ENCODE measurements at places on chromosomes 6 and 20. TPM values are rescaled to one million over a fixed set of nuclear protein-coding genes. Genes with fewer than 3 reads are reported as not detected.

DNA sequence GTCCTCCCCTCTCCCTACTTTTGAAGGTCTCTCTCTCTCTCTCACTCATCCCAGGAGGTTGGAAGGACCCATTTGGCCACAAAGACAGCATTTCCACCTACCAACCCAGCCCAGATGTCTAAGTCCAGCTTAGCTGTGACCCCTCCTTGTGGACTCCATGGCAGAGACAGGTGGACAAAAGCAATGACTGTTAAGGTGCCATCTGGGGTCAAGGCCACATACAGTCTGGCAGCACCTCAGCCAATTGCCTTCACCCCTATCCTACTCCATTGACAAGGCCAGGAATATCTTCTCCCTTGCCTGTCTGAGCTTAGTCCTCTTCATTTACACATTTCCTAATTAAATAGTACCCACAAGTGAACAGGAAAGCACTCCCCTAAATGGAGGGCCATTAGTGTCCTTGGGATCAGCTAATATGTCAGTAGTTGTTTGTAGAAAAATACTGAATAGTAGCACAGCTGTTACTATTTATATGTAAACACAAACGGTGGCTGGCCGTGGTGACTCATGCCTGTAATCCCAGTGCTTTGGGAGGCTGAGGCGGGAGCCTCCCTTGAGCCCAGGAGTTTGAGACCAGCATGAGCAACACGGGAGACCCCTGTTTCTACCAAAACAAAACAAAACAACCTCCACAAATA, 28.8 kb downstream of the GCM1 start:
- H3K27ac ChIP-seq, result no peak overlapping the region
- H3K36me3 ChIP-seq, result no peaks in the 10 kb centered on the region
- no peak overlapping the region for H3K4me3 ChIP-seq
- peaks cover 15% of the 10 kb centered on the region for H3K27me3 ChIP-seq
- no peak for DNase-seq
- no peaks in the 10 kb centered on the region for H3K4me1 ChIP-seq

GRCh38 chr6:47789553-47789952, 7.7 kb downstream of the OPN5 start:
- no peaks in the 10 kb centered on the region for H3K4me1 ChIP-seq
- H3K36me3 ChIP-seq, result no peaks in the 10 kb centered on the region
- no peak overlapping the region for H3K4me3 ChIP-seq
- no peaks in the 10 kb centered on the region for H3K27me3 ChIP-seq
- no peak overlapping the region for H3K27ac ChIP-seq

DNA sequence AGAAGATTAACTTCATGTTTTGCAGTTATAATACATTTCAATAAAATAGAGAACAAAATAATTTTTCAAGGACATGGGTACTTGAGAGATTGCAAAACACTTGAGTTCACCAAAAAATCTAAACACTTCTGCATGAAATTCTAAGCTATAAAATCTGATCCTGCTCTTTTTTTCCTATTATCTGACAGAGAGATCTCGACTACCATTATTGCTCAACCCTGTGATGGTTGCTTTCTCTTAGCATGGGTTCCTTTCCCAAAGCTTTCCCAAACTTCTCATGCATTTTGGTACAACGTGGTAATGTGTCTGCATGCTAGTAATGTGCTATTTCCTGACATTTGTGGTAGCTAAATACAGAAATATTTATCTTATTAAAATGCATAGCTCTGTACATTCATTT, 1243.1 kb upstream of the ADGRB3 start:
- H3K36me3 ChIP-seq, result no peaks in the 10 kb centered on the region
- no peaks in the 10 kb centered on the region for H3K4me1 ChIP-seq
- no peak overlapping the region for H3K27ac ChIP-seq

The NRSN1 gene
- not detected for polyA plus RNA-seq

Data from K562 (cell line).